Stimulated activated CD4-positive, alpha-beta T cell treated with anti-CD3 and anti-CD28 coated beads, Interleukin-15, amount 100 ng/mL, for 48 hours (primary cell): ENCODE measurements at places on chromosomes 5 and 9.

DNA sequence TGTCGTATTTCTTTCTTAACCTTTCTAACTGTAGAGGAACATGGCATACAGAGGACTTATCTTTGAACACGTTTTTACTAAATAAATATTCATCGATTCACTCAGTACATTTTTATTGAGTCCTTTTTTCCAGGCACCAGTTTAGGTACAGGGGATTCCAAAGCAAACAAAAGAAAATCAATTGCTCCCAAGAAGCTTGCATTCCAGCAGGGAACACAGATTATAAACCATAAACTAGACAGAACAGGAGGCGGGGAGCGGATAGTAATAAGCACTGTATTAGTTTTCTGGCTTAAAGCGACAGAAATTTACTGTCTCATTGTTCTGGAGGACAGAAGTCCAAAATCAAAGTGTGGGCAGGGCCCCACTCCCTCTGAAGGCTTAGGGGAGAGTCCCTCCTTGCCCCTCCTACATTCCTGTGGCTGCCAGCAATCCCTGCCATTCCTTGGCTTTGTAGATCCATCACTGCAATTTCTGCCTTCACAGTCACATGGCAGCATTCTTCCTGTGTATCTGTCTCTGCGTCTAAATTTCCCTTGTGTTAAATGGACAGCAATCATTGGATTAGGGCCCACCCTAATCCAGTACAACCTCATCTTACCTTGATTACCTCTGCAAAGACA is 115.5 kb downstream of the COL23A1 start:
- DNase-seq, result no peak

DNA sequence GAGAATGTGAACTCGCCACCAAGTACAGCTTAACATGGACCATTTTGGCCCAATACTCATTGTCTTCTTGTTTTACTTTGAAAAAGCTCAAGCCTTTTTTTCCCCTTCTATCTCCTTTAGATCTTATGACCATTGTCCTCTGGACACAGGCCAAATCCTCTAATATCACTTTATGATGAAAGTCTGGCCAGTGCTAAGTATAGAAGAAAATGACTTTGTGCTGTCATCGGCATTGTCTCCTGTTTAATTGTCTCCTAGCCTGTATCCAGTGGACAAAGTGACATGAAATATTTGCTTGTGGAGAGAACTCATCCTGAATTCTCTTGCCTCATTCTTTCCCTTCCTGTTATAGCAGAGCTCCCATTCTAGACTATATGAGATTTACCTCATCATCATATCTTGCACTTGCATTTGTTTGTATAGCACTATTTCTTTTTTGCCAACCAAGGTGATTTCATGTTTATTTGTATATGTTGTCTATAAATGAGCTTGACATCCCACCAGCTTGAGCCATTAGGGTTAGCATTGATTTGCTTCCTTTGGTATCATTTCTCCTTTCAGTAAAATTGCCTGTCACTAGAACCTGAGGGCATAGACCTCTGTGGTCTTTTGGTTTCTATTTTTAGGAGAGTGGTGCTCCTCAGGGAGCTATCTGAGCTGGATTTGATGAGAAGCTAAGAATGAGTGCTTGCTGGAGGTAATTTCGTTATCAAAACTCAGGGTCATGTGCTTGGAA is 18.8 kb upstream of the TNFAIP8 start:
- DNase-seq, result no peak

- DNase-seq, result no peak
These were observed 204.7 kb downstream of the TTLL11 start for GRCh38 chr9:121888438-121888775.

GRCh38 chr9:97722331-97722730 is 25.2 kb upstream of the XPA start:
- no peak for DNase-seq

GRCh38 chr9:133679466-133680061 is 43.4 kb downstream of the DBH start:
- no peak for DNase-seq

GRCh38 chr5:143379606-143380005 is 23.9 kb downstream of the NR3C1 start:
- DNase-seq, result no peak

DNA sequence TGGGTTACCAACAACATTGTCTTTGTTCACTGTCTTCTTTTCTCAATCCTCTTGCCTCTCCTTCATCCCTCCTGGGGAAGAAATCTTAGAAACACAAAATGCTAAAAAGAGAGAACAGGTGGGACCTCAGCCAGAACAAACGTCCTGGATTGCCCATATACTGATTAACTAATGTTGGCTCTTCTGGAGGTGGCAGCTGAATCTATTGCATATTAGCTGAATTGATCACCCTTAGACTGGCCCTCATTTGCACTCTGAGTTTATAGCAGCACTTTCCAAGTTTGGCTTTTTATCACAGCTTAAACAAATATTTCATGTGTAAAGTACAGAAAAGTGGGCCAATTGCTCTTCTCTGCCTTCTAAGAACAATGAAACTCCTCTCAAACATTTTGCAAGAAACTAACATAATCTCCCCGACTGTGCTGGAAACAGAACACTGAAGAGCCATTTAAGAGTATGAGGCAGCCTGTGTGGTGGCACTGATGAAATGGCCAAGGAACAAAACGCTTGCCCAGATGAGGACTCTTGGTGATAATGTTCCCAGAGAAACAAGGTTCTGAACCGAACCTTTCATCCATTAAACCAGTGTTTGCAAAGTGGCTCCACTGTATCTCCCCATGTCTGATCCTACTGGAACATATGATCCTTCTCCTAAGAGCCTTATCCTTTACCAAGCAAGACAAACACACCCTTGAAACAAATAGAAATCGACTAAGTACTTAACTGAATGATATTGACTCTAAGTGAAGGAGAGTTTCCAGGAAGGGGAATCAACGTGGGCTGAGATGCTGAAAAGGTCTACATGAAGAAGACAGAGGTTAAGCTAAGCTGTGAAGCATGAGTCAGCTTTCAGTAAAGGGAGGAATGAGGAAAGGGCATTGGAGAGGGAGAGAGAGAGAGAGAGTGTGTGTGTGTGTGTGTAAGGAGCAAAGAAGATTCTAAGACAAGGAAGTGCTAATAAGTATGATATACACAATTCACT is 83.2 kb upstream of the LIFR start:
- DNase-seq, result no peak

DNA sequence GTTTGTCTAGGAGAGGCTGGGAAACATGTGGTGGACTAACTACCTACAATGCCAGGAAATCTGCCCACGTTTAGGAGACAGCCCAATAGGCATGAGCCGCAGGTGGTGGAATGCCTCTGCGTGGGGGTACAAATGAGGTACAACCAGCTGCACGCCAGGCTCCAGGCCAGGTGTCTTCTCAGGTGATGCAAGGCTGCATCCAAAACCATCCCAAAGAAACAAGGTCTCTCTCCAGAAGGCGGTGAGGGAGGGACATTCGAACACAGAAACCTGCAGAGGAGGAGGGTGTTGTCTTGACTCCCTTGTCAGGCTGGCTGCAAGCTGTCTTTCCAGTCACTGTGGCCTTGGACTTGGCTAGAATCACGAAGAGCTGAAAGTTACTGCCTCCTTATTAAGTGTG is 11.6 kb downstream of the ANKH start:
- no peak for DNase-seq
